ENCODE measurements at places on chromosomes 16 and 17.
A peak's percentile ranks its signal among the peaks of the same experiment; 100 is the strongest.

DNA sequence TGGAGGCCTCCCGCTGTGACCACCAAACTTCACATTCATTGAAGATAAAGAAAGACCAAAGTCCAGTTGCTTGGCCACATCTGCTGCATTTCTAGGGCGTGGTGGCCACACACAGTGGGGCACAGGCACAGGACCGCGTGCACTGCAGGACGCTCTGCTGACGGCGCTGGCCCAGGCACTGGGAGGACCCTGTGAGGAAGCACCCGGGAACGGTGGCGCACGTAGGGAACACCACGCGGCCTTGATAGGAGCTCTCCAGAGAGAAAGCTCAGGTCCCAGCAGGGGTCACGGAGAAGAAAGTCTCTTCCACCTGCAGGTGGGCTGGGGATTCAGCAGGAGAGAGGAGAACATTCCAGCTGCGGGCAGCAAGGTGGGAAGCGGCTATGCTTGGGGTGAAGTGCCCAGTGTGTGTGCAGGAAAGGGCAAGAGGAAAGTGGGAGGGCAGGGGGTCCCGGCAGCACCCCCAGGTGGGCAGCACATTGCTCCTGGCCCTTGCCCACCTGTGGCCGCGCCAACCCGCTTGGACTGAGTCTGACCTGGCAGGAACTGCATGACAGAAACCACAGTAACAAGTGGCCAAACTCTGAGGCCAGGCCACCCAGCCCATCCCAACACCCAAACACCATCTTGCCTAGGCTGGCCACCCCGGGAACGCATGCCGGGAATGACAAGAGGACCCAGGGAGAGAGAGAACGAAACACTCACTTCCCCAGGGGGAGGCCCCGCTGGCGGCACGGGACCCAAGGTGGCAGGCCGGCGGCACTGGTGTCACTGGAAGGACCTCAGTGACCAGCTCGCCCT, 32.8 kb downstream of the TBC1D16 start:
- DNase-seq = peak; percentile 67

- no peak for DNase-seq
Measured at GRCh38 chr16:22235839-22236745, 30.0 kb downstream of the EEF2K start.

DNA sequence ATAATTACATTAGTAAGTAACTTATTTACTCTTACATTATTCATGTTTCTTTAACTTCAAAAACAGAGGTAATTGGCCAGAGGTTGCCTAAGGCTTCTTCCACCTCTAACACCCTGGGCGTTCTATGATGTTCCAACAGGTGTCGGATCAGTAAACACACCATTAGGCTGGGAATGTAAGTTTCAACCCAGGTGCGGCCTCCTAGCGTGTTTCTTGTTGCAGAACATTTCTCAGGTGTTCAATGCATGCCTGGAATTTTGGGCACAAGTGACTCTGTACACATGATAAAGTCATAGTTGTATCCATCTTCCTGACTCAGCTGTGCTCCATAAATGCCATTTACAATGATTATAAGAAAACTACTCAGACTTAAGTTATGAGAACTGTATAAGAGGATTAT, 1.0 kb downstream of the KRTAP2-2 start:
- no peak for DNase-seq

- no peak for DNase-seq
Measured at GRCh38 chr16:12529582-12529981, 274.1 kb downstream of the CPPED1 start.

- DNase-seq = no peak
Measured at GRCh38 chr16:49150341-49150740, 131.3 kb downstream of the CBLN1 start.

- DNase-seq = no peak
Measured at GRCh38 chr17:74289688-74290087, 15.7 kb downstream of the DNAI2 start.

GRCh38 chr17:69857412-69857835, 217.6 kb upstream of the KCNJ16 start:
- peak; percentile 37 for DNase-seq

GRCh38 chr17:45131616-45132319, 547 bp downstream of the PLCD3 start:
- peak; percentile 92 for DNase-seq

DNA sequence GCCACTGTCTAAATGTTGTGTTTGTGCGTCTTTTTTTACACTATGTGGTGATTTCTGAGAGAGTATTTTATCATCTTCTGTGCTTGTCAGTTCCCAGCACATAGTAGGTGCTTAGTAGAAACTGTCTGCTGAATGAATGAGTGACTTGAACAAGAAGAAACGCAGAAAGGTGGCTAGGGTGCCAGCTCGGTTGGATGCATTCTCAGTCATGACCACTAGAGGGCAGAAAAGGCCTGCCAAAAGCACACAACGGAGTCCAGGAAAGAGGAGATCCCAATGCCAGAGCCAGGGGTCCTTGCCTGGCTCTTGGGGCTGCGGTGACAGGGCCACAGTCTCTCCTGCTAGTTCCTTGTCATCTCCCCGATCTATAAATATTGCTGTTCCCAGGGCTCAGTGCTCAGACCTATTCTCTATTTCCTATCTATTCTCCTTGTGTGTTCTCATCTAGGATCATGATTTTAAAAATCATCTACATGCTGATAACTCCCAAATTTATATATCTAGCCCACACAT, 57.3 kb upstream of the CCL1 start:
- peak; percentile 92 for DNase-seq

DNA sequence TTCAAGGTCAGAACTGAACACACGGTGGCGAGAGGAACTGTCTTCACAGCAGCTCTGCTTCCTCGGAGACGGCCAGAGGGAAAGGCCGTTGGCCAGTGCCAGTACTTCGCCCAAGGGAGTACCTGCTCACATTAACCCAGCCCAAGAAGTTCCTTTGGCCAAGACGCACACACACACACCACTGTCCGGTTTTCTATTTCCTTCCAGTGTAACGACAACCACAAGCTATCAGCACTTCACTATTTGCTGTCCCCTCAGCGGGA, 744 bp upstream of the GGNBP2 start:
- DNase-seq = peak; percentile 82

- DNase-seq = no peak
Measured at GRCh38 chr16:24572069-24572468, 32.7 kb downstream of the RBBP6 start.

GRCh38 chr17:14590459-14591250, 289.8 kb downstream of the HS3ST3B1 start:
- DNase-seq = no peak

DNA sequence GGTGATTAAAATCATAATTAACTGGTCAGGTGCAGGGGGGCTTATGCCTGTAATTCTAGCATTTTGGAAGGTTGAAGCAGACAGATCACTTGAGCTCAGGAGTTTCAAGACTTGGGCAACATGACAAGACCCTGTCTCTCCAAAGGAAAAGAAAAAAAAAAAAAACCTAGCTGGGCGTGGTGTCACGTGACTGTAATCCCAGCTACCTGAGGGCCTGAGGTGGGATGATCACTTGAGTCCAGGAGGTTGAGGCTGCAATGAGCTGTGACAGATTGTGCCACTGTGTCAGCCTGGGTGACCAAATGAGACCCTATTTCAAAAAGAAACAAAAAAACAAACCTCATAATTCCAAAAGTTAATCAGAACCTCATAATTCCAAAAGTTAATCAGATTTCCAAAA, 505.5 kb downstream of the CDH8 start:
- no peak for DNase-seq

DNA sequence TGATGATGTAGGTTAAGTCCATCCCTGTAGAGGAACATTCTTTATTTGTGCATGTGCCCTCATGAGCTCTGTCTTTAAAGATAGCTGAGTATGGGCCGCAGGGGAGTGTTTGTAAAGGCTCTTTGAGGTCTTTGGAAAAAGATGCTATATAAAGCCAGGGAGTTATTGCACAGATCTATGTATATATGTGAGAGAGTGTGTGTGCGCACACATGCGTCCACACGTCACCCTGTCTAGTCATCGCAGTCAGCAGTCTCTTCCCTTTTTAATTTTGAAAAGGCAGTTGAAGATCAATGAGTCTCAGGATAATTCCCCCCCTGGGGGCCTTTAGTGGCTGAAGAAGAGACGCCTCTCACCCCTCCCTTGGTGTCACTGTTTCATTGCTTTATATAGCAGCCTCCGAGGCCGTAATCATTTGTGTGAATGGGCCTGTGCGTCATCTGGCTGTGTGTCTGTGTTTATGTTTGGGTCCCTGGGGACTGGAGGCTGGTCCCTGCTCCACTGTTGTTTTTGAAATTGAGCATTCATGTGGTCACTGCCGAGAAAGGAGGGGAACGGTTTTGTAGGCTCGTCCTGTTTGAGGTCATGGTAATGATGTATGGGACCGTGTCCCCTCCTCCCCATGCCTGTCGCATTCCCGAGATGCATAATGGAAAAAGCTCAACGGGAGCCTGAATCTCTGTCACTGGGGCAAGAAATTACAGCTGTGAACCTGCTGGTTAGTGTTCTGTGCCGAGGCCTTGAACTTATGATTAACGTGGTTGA, 143.9 kb downstream of the SNX29 start:
- peak; percentile 97 for DNase-seq
